NCI-H1694 treated with DMSO at 0.1 percent for 48 hours (cell line): ENCODE measurements at places on chromosomes 7 and 10.

DNA sequence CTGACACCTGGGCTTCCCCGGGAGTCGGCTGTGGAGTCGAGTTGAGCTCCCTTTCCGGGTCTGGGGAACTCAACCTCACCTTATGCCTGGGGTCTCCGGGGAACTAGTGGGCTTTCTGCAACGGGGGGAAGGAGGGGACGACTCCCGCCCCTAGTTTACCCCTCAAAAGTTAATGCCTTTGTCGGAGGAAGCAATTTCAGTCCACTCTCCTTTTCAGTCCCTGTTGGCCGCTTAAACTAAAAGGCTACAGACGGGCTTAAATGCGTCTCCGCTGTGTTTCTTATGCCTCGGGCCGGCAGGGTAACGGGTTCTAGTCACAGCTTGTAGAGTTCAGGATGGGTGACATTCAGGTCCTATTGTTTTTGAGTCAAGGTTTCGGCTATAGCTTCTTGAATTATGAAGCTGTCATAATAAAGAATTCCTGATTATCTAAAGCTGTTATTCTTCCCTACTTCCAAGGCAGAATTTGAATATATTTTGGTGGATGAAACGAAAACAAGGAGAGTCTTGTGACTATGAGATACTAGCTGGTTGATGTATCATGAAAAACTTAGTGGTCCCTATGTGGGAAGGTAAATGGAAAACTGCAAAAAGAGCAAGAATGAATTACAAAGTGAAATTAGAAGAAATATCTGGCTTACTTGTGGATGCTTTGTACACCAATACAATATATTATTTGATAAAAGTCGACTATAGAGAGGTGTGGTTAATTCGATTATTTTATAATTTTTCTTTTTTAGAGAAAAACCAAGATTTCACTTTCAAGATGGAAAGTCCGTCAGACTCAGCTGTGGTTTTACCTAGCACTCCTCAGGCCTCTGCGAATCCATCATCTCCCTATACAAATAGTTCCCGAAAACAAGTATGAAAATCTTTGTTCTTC is 495 bp downstream of the SFR1 start:
- peak; percentile 30 for DNase-seq

DNA sequence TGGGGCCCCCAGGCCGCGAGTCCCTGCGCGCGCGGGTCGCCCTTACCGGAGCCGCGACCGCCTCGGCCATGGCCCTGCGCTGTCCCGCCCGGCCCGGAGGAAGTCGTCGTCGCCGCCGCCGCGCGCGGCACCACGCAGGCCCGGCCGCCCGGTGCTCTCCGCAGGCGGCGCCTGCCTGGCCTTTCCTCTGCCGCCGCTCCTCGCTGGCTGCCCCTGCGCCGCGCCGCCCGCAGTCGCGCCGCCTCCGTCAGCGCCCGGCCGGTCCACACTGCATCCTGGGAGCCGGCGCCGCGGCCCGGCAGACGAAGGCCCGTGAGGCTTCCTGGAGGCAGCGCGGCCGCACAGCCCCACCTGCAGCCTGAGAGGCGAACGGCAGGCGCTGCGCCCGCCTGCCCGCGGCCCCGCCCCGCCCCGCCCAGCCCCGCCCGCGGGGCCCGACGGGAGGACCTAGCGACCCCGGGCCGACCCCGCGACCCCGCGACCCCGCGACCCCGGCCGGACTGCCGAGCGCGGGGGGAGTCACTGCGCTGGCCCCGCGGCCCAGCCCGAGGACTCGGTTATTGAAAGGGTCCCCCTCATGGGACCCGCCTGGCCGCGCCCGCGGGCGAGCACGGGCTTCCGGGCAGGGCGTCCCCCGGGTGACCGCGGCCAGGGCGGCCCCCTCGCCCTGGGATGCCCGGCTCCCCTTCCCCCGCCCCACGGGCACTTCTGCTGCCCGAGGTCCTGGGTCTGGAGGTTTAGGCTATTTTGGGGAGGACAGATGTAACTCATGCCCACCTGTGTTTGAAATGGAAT is at the start of gene ZNF746:
Gene ZNF746 (minus strand): TSS at position 343 of the 795 bp plus-strand sequence. CDS start 273 bp downstream, at position 70.
- DNase-seq, result peak; percentile 50

DNA sequence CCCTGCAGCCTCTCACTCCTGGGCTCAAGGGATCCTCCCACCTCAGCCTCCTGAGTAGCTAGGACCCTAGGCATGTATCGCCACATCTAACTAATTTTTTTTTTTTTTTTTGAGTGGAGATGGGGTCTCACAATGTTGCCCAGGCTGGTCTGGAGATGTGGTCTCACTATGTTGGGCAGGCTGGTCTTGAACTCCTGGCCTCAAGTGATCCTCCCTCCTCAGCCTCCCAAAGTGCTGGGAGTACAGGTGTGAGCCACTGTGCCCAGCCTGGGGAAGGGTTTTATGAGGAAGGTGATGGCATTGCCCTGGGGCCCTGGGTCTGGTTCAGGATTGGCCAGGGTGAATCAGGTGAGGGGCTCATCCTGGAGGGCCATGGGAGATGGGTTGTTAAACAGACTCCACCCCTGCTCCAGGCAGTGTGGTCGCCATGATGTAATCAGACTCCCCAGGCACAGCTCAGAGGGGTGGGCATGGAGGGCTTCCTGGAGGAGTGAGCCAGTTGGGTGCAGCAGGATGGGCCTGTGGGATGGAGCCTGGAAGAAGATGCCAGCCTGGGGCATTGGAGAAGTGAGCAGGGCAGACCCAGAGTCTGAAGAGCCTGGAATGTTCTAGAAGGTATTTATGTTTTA is 82.7 kb downstream of the MYL10 start:
- DNase-seq, result no peak

GRCh38 chr7:18165166-18165565 is 137.5 kb upstream of the PRPS1L1 start:
- DNase-seq, result no peak

DNA sequence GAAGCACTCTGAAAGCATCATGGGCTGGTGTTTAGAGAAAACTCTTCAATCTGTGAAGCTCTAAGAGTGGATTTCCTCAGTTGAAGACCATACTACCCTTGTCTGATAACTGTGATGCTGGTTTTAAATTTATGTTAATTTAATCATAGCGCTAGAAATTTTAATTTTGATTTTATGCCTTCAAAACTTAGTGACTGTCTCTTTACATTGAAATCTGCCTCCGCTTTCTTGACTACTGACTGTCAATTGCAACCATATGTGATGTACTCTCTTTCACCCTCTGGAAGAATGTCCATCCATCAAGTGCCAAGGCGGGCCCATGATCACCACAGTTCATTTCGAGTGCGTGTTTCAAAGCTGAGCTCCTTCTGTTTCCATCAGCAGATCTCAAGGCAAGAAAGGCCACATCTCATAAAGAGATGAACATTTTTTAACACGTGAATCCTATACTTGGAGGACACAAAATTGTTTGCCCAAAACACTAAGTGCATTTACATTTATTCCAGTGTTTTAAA is 147.1 kb downstream of the ITGA8 start:
- no peak for DNase-seq
